ENCODE measurements at places on chromosomes 2 and 18. TPM values are rescaled to one million over a fixed set of nuclear protein-coding genes. Genes with fewer than 3 reads are reported as not detected.

DNA sequence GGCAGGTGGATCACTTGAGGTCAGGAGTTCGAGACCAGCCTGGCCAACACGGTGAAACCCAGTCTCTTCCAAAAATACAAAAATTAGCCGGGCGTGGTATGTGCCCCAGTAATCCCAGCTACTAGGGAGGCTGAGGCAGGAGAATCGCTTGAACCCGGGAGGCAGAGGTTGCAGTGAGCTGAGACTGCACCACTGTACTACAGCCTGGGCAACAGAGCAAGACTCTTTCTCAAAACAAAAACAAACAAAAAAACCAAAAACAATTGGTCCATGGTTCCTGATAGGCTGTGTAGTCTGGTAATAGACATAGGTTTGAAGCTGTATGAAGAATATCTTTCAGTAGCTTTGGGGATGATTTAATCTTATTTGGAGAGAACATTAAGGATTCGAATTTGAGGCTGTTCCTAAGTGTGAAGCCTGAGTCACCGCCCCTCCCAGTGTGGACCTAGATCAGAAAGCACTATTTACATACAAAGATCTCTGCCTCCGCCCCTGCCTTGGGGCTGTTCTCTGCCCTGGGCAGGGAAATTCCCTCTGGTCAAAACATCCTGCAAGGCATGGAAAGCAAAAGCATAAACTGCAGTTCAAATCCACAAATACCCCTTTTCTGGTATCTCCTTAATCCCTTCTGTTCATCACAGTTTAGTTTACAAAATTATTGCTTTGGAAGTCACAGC lies 52.8 kb upstream of the PMAIP1 start:
- DNase-seq: peak; percentile 66

DNA sequence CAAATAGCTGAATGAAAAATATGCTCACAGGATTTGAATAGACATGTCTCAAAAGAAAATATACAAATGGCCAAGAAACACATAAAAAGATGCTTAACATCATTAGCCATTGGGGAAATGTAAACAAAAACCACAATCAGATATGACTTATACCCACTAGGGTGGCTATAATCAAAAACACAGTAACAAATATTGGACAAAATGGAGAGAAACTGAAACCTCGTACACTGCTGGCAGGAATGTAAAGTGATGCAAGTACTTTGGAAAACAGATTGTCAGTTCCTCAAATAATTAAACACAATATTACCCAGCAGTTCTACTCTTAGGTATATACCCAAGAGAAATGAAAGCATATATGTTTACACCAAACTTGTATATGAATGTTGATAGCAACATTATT lies 213.0 kb downstream of the PHLPP1 start:
- DNase-seq: no peak

DNA sequence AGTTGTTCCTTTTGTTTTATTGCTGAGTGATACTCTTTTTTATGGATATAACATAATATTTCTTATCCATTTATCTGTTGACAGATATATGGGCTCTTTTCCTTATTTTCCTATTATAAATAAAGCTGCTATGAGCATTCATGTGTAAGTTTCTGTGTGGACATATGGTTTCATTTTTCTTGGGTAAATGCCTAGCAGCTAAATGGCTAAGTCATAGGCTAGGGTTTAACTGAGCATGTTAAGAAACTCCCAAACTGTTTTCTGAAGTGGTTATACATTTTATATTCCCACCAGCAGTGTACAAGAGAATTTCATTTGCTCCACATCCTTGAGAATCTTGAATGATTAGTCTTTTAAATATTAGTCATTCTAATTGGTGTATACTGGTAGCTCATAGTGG lies 786.6 kb upstream of the CDH2 start:
- DNase-seq: no peak

- no peak for DNase-seq
Measured at GRCh38 chr2:168935810-168936581, 34.9 kb downstream of the G6PC2 start.

- DNase-seq: no peak
Measured at GRCh38 chr2:209529579-209529978, 105.7 kb downstream of the MAP2 start.

- no peak for DNase-seq
Measured at GRCh38 chr18:63187223-63187574, 132.4 kb downstream of the BCL2 start.

DNA sequence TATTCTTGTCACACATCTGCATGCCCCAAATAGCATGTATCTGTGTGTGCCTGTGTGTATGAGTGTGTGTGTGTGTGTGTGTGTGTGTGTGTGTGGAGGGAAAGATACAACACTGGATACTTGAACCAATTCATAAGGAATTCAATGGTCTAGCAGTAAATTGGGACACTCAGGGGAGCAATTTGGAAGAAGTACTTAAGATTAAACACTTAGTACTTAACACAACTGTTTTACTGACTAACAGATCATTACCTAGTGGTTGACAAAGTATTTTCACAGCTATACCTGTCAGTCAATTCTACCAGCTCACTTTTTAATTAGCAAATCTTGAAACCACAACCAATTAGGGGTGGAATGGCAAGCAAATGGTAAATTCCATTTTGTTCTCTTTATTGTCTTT lies 1024.1 kb downstream of the TMEM182 start:
- no peak for DNase-seq

- no peak for DNase-seq
Measured at GRCh38 chr2:234259440-234259839, 208.9 kb downstream of the SPP2 start.

DNA sequence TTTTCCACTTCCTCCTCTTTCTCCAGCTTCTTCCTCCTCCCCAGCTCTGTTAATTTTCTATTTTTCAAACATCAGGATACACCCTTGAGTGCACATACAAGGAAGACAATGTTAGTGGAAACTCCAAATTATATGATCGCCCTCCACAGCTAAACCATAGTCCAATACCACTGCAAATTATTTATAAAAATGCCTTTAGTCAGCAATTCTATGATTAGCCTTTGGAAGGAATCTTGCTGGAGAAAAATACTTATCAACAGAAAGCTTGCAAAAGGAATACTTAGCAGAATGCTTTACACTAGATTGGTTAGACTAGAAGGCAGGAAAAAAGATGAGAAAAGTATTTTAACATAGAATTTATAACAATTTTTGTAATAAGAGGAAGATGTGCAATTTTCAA lies 178.9 kb downstream of the FAM124B start:
- DNase-seq: no peak

- no peak for DNase-seq
Measured at GRCh38 chr2:70991742-70992141, 2.9 kb downstream of the TEX261 start.

DNA sequence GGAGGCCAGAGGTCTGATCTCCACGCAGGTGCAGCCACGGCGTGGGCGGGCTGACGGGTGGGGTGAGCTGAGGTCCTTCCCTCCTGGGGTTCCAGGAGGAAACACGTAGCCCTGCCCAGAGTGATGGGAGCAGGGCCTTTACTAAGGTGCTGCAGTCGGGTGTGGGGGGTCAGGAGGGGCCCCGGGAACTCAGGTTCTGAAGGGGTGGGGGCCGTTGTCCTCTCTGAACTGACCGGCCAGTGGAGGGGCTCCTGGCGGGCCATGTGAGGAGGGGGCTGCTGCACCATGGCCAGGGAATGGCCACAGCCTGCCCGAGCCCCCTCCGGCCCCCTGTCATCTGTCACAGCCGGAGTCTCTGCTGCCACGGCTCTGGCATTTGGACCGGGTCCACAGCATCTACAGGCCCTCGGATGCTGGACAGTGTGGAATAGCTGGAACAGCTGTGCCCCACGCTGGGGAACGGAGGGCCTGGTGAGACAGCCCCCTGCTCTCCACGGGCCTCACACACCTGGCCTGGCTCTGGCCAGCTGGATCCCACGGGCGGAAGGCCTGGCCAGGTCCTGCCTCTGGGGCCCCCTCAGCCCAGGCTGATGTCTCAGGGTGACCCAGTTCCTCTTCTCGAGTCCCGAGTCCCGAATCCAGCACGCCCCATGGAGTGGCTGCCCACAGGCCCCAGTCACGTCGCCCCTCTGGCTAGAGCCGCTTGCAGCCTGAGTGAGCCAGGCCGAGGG lies 145.6 kb upstream of the GPC1 start:
- DNase-seq: no peak

C2orf78 gene
- not detected for total RNA-seq

SLC4A5 gene
- 2.4 TPM for total RNA-seq

TEKT4 gene
- total RNA-seq: not detected

PDE11A gene
- total RNA-seq: 0.49 TPM
